Calu3 (cell line): ENCODE measurements at places on chromosomes 4 and X. TPM values are rescaled to one million over a fixed set of nuclear protein-coding genes. Genes with fewer than 3 reads are reported as not detected.

The PIGA gene
- 34.4 and 41.5 TPM in 2 replicates for total RNA-seq

The SPANXB1 gene
- total RNA-seq, result not detected in 2 replicates

The CEP135 gene
- 8.0 and 9.4 TPM in 2 replicates for total RNA-seq

The PRSS12 gene
- total RNA-seq, result 44.4 and 48.7 TPM in 2 replicates

The USP53 gene
- total RNA-seq, result 29.2 and 31.0 TPM in 2 replicates
